AG04450 (cell line): ENCODE measurements at places on chromosomes 13 and 19. TPM values are rescaled to one million over a fixed set of nuclear protein-coding genes. Genes with fewer than 3 reads are reported as not detected.

SIGLEC8 gene
- polyA plus RNA-seq = not detected in 2 replicates

ZNF888 gene
- polyA plus RNA-seq = 1.9 and 2.2 TPM in 2 replicates

ZNF229 gene
- polyA plus RNA-seq = 12.8 TPM in 2 replicates

KLK4 gene
- not detected in 2 replicates for polyA plus RNA-seq

CACNG8 gene
- 0.33 and 0.52 TPM in 2 replicates for polyA plus RNA-seq

GIPR gene
- 0.61 and 0.68 TPM in 2 replicates for polyA plus RNA-seq

RFPL4A gene
- not detected in 2 replicates for polyA plus RNA-seq

KLK15 gene
- polyA plus RNA-seq = not detected in 2 replicates

MARCHF2 gene
- polyA plus RNA-seq = 14.7 and 20.0 TPM in 2 replicates

ZNF578 gene
- polyA plus RNA-seq = 4.3 TPM in 2 replicates

PSG4 gene
- 0.56 and 0.84 TPM in 2 replicates for polyA plus RNA-seq

HSD17B14 gene
- polyA plus RNA-seq = 2.3 and 3.6 TPM in 2 replicates

NFKBIB gene
- polyA plus RNA-seq = 9.9 and 14.1 TPM in 2 replicates

ZNF600 gene
- polyA plus RNA-seq = 3.6 and 4.7 TPM in 2 replicates

C3 gene
- polyA plus RNA-seq = 1.6 and 1.8 TPM in 2 replicates

ZFP14 gene
- polyA plus RNA-seq = 2.0 and 2.7 TPM in 2 replicates

FUT3 gene
- not detected in 2 replicates for polyA plus RNA-seq

IGFL3 gene
- not detected in 2 replicates for polyA plus RNA-seq

IFNL1 gene
- polyA plus RNA-seq = not detected in 2 replicates

NXNL1 gene
- polyA plus RNA-seq = not detected in 2 replicates

TUBA3C gene
- polyA plus RNA-seq = not detected in 2 replicates

KLK12 gene
- polyA plus RNA-seq = not detected in 2 replicates

VAV1 gene
- polyA plus RNA-seq = not detected in 2 replicates

EBI3 gene
- polyA plus RNA-seq = 1.1 and 1.3 TPM in 2 replicates

IL27RA gene
- 4.5 and 5.4 TPM in 2 replicates for polyA plus RNA-seq

HNRNPA1L2 gene
- 9.7 and 11.6 TPM in 2 replicates for polyA plus RNA-seq

ZNF69 gene
- 4.5 and 5.5 TPM in 2 replicates for polyA plus RNA-seq

PSG7 gene
- 0.10 TPM in 2 replicates for polyA plus RNA-seq

WBP4 gene
- 11.9 and 18.3 TPM in 2 replicates for polyA plus RNA-seq

TMEM150B gene
- not detected in 2 replicates for polyA plus RNA-seq

SIX5 gene
- polyA plus RNA-seq = 4.4 and 6.7 TPM in 2 replicates

ENOX1 gene
- polyA plus RNA-seq = 3.3 and 3.9 TPM in 2 replicates

PLIN3 gene
- polyA plus RNA-seq = 103 and 125 TPM in 2 replicates

ZNF625 gene
- polyA plus RNA-seq = 3.3 and 3.4 TPM in 2 replicates

LGALS14 gene
- polyA plus RNA-seq = not detected in 2 replicates

TLE6 gene
- 0.51 and 0.72 TPM in 2 replicates for polyA plus RNA-seq

ZNF626 gene
- 5.9 and 9.0 TPM in 2 replicates for polyA plus RNA-seq

FUT1 gene
- 0.02 and 0.07 TPM in 2 replicates for polyA plus RNA-seq

PLPPR3 gene
- 1.3 and 2.2 TPM in 2 replicates for polyA plus RNA-seq

IZUMO2 gene
- not detected in 2 replicates for polyA plus RNA-seq

SOX21 gene
- polyA plus RNA-seq = not detected in 2 replicates

ZNF665 gene
- 3.2 and 4.1 TPM in 2 replicates for polyA plus RNA-seq

NALCN gene
- 1.6 and 2.2 TPM in 2 replicates for polyA plus RNA-seq

CATSPERD gene
- not detected in 2 replicates for polyA plus RNA-seq
